ENCODE measurements at places on chromosomes 16 and 17. TPM values are rescaled to one million over a fixed set of nuclear protein-coding genes. Genes with fewer than 3 reads are reported as not detected.

DNA sequence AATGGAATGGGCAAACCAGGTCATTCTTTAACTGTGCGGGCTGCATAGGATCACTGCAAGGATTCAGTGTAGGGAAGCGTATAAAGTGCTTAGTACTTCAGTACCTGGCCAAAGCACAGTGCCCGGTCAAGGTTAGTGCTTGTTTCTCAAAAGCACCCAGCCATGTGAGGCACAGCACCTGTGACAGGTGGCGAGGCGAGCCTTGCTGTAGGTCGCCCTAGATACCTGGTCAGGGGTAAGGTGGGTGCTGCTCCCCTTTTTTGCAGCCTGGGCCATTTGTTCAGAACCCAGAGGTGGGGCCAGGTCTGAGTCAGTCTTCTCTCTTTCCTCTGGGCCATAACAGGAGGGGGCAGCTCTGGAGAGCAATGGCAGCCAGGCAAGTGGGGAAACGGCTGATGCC lies 172.0 kb downstream of the IRF8 start:
- no peak for DNase-seq
- H3K4me3 ChIP-seq: no peak overlapping the region
- peaks cover 33% of the 10 kb centered on the region for H3K4me1 ChIP-seq
- H3K27ac ChIP-seq: no peak overlapping the region

DNA sequence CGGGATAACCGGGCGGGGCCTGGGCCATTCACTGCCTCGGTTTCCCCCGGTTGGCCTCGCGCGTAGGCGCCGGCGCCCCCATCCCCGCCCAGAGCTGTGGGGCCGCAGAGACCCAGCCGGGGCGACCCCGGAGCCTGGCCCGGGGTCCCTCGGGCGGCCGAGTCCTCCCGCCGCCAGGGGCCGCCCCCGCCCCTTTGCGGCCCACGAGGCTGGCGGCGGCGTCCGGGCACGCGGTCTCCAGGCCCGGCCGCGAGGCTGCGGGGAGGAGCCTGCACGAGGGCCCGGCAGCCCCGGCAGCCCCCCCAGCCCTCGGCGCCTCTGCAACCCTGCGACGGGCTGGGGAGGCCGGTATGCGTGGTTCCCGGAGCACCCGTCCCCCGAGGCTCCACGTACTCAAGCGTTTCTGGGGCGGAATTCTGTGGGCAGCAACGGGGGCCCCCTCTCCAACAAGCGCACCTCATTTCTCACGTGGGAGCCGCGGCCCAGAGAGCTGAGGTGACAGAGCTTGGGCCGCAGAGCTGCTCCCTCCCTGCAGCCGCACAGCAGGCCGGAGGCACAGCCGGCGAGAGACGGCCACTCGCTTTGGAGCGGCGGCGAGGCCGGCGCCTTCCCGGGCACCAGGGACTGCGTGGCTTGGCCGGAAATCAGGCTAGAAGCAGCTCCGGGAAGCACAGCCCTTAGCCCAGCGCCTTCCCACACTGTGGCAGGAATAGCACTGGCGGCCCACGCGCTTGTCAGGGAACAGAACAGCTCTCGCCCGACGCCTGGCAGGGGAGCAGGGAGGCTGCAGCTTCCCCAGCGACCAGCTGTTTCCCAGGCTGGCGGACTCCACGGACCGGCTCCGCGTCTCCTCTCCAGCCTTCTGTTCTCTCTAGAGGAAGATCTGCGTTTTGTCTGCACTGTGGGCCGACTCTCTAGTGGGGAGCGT lies 867 bp upstream of the LIMD2 start:
- peaks cover 21% of the 10 kb centered on the region for H3K4me1 ChIP-seq
- H3K36me3 ChIP-seq: peaks cover 10% of the 10 kb centered on the region
- DNase-seq: no peak
- H3K27ac ChIP-seq: no peak overlapping the region
- H3K27me3 ChIP-seq: no peaks in the 10 kb centered on the region

- no peaks in the 10 kb centered on the region for H3K36me3 ChIP-seq
- no peak overlapping the region for H3K27ac ChIP-seq
- H3K4me3 ChIP-seq: no peak overlapping the region
- no peaks in the 10 kb centered on the region for H3K27me3 ChIP-seq
- H3K4me1 ChIP-seq: no peaks in the 10 kb centered on the region
- no peak for DNase-seq
Observed at GRCh38 chr17:22090263-22090935, 398.1 kb downstream of the KCNJ18 start.

DNA sequence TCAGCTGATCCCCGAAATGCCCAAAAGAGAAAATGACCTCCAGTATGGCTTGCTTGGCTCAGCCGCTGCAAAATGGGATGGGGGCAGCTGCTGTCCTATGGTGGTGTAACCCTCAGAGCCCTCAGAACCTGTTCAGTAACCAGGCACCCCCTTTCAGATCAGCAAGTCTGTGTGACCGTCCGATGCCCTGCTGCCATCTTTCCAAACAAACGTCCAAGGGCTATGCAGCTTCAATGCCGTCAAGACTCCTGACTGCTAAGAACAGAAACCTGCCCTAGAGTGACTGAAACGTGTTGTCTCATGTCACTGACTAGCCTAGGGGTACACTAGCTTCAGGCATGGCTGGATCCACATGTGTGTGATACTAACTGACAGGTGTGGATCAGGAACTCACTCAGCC lies 70.4 kb downstream of the GNAO1 start:
- no peak for DNase-seq
- no peaks in the 10 kb centered on the region for H3K27me3 ChIP-seq
- H3K4me1 ChIP-seq: peaks cover 23% of the 10 kb centered on the region
- H3K4me3 ChIP-seq: no peak overlapping the region
- no peak overlapping the region for H3K27ac ChIP-seq

JPT2 gene
- 116 TPM for total RNA-seq

Measured in type B pancreatic cell (in vitro differentiated cells).